ENCODE measurements at places on chromosomes 5 and 9.

- no peak for DNase-seq
Measured at GRCh38 chr9:77817590-77818311, 169.6 kb upstream of the GNA14 start.

DNA sequence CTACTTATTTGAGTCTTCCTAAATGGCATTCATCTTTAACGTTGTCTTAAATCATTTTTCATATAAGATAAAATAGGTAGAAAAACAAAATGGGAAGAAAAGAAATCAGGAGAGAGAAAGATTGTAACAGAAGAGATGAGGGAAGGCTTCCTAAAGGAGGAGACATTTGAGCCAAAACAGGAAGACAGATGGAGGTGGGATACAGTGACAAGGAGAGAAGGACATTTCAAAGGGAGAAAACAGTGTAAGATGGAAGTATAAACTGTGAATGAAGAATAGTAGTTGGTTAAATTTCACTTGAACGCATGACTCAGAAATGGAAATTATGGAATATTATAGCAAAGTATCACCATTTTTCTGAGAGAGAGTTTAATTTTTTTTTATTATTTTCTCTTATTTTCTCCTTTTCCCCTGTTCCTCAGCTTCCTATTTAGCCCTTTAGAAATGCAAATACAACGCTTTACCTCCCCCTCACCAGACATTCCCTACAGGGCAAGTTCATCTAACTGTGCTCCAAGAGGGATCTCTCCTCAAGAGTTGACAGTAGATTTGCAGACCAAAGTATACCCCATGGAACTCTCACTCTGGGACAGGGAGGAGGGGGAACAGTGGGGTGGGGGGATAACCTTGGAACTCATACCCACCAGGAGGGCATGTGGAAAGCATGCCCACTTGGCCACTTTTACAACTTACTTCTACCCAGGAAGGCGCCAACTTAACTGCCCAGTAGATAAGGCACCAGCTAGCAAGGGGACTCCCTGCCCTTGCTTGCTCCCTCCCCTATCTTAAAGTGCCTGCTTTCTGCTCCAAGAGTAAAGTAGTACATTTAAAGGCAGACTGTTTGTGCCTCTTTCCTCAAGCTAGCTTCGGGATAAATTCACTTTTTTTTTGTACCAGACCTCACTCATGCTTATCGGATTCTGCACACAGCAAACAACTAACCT, 304.7 kb upstream of the POU5F2 start:
- no peak for DNase-seq

- no peak for DNase-seq
Measured at GRCh38 chr5:38045446-38045845, 205.6 kb upstream of the GDNF start.

DNA sequence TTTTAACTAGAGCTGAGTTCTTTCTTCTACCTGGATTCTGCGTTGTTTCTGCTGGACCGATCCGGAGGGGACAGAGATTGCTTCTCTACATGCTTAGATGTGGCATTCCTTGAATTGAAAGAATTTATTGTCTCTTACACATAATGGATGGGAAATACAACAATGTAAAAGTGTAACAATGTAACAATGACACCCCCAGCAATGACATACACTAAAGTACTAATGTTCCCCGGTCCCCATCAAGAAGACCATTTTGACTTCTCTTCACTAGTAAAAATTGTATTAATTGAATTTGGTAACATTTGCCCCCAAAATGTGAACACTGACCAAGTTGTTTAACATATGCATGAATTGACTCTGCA, 760.2 kb downstream of the TAF11L14 start:
- DNase-seq: no peak

DNA sequence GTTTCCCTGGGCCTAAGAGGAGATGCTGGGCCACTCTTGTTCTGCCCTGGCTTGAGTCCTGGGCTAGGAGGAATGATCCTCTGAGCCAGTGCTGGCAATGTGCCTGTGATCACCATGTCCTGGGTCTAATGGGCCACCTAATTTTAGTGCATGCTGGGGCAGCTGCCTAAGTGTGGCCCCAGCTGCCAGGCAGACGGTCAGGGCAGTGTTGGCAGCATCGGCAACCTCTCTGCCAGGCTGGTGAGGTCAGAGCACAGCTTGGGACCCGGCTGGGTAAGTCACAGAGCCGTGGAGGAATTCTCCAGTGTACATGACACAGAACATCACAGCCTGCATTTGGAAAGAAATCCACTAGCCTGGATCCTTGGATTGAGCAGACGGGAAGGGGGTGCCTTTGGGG, 21.4 kb upstream of the PITX1 start:
- no peak for DNase-seq

DNA sequence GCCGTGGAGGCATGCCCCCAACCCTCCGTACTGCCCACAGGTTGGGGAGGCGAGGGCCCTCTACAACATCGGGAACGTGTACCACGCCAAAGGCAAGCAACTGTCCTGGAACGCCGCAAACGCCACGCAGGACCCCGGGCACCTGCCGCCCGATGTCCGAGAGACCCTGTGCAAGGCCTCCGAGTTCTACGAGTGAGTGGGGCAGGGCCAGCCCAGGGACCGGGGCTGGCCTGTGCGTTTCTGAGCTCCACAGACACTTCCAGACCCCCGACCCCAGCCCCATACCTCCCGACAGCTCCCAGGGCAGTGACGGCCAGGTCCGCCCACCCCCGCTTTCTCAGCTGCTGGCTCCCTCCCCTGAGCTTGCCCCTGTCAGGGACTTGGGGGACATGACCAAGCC, 9.5 kb downstream of the GPSM1 start:
- no peak for DNase-seq

DNA sequence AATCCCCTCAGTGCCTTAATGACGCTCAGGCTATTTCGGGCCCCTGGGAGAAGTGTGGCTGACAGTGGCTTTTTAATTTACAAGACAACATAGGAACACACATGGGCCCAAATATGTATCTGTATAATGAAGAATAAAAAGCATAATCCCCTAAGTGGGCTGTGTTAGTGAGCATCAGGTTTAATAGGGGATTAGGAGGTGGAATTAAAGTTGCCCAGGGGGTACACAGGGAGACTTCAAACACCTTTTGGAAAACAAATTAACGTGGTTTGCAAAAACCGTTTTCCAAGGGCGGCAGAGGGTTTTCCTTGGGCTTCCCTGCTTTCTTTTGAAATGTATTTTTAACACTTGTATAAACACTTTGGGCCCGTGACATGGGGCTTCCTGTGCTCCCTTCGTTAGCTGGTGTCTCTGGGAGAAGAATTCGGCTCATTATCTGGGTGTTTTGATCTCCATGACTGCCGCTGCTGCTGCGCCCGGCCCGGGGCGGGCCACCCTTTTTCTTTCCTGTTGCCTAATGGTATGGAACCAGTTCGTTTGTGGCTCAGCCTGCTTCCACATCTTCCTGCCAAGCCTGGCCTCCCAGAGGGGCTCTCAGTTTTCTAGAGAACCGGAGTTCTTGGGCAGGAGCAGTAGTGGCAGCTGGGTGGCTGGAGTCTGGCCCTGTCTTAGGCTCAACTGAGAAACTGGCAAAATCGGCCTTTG, 173.0 kb downstream of the MACROH2A1 start:
- peak; percentile 71 for DNase-seq

DNA sequence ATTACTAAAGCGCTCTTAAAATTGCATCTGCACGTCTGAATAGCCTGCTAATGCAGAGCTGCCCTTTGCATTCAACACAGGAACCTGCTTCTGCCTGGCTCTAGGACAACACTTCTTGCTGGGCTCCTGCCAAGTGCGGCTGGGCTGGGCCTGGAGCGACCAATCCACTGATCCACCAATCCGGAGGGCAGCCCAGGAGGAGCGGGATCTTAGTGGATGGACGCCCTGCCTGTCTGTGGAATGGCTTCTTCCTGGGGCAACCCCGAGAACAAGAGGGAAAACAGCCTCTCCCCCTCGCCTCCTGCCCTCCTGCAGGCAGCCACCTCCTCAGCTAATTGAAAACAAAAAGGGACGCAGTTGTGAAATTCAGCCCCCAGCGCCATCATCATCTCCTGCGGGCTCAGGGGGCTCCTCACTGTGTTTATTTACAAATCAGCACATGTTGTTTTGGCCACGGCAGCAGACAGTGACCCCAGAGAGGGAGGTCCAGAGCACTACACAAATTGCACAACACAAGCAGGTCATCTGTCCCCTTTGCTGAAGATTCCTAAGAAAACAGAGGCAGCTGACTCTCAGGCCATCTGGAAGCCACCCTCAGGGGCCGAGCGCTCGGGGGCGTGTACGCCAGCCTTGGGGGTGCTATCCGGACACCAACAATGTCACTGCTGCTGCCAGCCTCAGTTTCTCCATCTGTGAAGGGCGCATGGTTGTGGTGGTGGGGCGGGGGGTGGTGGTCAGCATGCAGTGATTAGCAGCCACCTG, 57.3 kb downstream of the GADD45G start:
- DNase-seq: peak; percentile 98

GRCh38 chr9:114099669-114100270, 678 bp upstream of the KIF12 start:
- no peak for DNase-seq

- no peak for DNase-seq
Measured at GRCh38 chr5:170538696-170539586, 35.1 kb downstream of the KCNIP1 start.

- peak; percentile 64 for DNase-seq
Measured at GRCh38 chr5:139746691-139747582, 48.7 kb upstream of the PSD2 start.

DNA sequence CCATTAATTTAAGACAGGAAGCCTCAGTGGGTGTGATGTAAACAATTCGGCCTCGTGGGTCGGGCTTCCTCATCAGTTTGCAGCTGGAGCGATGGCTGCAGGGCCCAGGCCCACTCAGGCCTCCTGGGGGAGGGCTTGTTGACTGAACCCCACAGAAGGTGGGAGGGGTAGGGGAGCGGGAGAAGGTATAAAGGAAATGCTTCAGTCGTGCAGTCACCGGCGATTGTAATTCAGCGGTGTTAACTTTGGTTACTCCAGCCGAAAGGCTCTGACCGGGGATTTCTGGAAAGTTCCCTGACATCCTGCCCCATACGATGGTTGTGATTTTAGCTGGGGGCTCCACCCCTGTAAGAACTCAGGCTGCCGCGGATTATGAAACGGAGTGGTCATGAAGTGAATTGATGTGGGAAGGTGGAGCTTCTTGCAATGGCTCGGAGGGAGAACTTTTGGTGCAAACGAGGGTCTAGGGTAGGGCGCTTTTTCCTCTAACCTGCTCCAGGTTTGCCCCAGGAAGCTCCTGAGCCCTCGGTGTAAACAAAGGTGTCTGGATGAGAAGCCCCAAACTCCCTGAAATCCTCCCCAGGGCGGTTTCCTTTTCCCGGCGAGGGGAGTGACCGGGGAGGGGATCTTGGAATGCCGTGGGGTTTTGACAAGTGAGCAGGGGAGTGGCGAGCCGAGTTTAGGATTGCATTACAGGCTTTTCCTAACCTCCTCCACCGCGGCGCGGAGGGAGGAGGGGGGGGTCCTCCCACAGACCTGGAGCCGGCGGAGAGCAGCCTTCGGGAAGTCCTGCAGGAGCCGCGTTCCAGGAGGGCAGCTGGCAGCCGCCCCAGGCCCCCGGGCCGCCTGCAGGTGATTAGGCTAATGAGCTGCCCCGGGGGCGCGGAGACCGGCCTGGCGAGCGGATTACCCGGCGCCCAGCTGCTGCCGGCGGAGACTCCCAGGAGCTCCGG, 215.5 kb downstream of the PDZD2 start:
- DNase-seq: peak; percentile 71

GRCh38 chr5:77806213-77806843, 30.2 kb upstream of the TBCA start:
- DNase-seq: no peak

GRCh38 chr5:176787676-176788075, 22.7 kb upstream of the UNC5A start:
- DNase-seq: no peak

DNA sequence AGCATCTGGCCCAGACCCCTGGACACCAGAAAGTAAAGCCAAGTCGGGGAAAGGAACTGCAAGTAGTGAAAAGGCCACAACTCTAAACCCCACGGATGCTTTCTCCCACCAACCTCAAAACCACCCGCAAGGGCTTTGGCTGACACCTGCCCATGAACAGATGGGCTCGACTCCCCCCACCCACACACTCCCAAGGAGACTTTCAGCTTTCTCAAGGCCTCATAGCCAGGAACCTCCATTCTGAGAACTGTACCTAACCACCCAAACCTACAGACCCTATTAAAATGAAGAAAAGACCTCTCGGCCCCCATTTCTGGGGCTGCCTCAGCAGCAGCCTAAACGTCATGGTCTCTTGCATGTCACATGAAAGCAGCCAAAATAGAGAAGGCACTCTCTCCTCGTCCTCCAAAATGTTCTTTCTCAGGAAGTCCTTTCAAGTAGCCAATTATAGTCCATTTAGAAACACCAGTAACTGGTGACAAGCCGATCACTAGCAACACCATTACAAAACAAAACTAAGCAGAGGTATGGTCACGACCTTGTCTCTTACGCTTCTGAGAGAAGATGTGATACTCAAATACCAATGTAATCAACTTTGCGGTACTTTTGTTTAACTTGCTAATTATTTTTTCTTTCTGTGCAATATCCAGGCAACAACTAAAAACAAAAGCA, 2.9 kb downstream of the B4GALT1 start:
- no peak for DNase-seq

DNA sequence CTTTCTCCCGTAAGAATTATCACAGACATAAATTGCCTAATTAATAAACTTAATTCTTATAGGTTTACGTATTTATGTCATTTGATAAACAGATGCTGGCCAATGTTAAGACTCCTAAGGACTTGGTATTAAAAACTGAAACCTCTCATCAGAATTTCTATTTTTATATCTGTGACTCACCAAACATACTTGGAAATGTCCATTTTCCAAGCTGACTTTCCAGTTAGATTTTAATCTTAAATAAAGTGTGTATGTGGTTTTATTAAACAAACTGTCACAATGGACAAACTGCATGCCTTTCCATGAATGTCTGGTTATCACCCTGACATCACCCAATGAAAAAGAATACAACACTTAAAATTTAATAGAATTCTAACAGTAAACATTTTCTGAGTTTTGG, 12.6 kb upstream of the COL23A1 start:
- DNase-seq: no peak

DNA sequence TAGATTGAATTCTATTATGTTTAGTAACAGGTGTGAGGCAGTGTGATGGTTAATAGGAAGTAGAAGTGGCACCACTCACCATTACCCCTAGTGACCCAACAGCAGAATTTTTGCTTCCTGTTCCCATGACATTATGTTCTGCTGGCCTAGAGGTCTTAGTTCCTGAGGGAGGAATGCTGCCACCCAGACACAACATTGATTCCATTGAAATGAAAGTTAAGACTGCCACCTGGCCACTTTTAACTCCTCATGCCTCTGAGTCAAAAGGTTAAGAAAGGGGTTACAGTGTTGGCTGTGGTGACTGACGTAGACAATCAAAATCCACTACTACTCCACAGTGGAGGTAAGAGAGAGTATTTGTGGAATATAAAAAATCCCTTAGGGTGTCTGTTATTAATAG, 218.9 kb upstream of the NMUR2 start:
- no peak for DNase-seq

DNA sequence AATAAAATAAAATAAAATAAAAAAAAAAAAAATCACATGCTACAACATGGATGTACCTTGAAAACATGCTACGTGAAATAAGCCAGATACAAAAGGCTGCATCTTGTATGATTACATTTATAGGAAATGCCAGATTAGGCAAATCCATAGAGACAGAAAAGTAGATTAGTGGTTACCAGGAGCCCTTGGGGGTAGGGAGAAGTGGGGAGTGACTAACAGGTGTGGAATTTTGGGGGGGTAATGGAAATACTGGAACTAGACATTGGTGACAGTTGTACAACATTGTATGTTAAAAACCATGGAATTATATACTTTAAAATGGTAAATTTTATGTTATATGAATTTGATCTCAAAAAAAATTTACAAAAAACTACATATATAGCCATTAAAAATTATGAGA, 47.3 kb downstream of the SLC1A1 start:
- no peak for DNase-seq

- peak; percentile 57 for DNase-seq
Measured at GRCh38 chr5:79512471-79513307, 1.2 kb downstream of the HOMER1 start.
